ENCODE measurements at places on chromosomes 7 and 10. TPM values are rescaled to one million over a fixed set of nuclear protein-coding genes. Genes with fewer than 3 reads are reported as not detected.

GRCh38 chr7:129225206-129225930 is 538 bp downstream of the AHCYL2 start:
- DNase-seq: peak; percentile 56

DNA sequence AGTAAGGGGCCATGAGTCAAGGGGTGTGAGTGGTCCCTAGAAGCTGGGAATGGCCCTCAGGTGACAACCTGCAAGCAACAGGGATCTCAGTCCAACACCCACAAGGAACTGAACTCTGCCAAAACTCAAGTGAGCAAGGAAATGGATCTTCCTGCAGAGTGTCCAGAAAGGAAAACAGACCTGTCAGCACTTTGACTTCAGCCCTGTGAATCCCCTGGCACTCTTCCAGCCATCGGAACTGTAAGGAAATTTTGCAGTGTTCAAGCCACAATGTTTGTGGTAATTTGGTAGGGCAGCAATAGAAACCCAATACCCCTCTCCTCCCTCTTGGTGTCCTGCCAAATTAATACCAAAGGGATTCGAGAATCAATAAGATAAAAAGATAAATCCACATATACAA is 6.9 kb downstream of the LYZL1 start:
- no peak for DNase-seq

Gene LIPJ
- 3.4 TPM for total RNA-seq

Gene A1CF
- total RNA-seq: not detected

DNA sequence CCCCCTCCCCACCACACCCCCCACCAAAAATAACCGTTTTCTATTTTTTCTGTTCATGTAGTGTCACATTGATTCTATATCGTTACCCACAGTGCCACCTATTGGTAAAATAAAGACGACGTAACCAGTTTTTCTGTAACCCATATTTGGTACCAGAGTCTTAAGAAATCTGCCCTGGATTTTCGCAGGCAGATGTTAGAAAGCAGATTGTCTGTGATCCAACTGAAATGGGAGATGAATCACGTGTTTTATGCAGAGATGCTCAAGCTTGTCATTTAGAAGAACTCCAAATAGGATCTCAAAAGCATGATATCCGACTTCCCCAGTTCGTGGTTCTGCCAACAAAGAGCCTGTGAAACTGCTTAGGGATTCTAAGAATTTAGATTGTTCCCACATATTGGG is 261.1 kb upstream of the CSTF2T start:
- DNase-seq: peak; percentile 6

DNA sequence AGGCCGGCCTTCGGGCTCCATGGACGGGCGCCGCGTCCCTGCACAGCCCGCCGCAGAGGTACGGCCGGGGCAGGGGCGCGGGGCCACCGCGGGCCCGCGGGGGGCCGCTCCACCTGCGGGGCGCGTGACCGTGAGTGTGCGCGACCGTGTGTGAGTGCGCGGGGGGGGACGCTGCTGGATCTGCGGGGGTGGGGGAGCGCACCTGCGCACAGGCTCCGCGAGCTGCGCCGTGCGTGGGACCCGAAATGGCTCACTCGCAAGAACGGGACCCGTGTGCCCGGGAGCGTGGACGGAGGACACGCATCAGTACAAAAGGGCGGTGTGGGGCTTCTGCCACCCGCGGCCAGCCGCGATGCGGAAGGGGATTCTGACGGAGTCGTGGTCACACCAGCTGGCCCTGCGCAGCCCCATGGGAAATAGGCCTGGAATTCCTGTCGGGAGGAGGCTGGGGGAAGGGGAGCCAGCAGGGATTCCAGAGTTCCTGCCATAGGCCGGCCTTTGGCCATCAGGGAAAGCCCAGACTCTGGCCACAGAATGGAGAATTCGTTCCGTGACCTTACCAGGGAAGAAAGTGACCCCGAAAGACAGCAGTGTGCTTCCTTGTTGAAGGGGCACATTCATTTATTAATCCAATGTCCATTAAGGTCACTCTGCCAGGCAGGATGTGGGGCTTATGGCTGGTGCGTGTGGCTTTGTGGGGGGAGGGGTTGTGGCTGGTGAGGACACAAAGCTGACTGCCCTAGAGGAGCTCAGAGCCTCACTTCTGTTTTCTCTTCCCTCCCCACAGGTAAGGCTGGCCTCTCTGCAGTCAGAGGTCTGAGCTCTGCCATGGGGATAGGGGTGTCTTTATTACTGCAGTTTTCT is 494 bp downstream of the REPIN1 start:
- no peak for DNase-seq

GRCh38 chr7:75915416-75916156 is 631 bp downstream of the POR start:
- DNase-seq: no peak

Gene LHFPL3
- 26.2 TPM for total RNA-seq

DNA sequence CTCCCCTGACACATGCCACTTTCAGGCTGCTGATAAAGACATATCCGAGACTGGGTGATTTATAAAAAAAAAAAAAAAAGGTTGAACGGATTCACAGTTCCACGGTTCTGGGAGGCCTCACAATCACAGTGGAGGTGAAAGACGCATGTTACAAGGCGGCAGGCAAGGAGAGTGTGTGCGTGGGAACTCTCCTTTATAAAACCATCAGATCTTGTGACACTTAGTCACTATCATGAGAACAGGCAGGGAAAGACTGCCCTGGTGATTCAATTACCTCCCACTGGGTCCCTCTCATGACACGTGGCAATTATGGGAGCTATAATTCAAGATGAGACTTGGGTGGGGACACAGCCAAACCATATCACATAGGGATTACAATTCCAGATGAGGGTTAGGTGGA is 181.5 kb downstream of the TCERG1L start:
- DNase-seq: no peak

Gene TEX36
- total RNA-seq: not detected

- no peak for DNase-seq
Measured at GRCh38 chr10:27794157-27794556, 48.5 kb upstream of the MKX start.

GRCh38 chr10:133351408-133352318 is 4.5 kb downstream of the PRAP1 start:
- DNase-seq: no peak

DNA sequence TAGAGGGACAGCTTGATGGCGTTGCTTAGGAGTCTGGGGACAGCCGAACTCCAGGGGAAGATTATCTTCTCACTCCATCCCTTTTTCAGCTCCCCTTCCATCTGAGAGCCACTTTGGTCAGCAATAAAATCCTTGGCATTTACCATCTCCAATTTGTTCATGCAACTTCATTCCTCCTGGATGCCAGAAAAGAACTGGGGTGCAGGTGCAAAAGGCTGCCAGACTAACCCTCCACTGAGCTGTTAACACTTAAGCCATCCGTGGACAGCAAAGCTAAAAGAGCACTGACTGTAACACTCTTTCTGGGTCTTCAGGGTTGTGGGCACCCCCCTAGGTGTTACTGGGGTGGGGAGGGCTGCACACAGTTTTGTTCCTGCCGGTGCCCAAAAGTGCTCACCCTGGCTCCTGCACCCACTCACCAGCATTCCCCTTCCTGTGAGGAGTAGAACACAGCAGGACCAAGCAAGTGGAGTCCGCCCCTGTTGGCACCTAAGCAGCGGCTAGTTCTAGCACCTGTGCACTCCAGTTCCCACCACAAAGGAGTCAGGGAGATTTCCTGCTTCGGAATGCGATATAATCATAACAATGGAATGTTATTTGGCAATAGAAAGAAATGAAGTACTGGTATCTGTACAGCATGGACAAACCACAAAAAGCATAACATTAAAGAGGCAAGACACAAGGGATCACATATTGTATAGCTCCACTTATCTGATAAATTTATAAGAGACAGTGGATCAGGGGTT is 95.1 kb downstream of the NPY start:
- no peak for DNase-seq

DNA sequence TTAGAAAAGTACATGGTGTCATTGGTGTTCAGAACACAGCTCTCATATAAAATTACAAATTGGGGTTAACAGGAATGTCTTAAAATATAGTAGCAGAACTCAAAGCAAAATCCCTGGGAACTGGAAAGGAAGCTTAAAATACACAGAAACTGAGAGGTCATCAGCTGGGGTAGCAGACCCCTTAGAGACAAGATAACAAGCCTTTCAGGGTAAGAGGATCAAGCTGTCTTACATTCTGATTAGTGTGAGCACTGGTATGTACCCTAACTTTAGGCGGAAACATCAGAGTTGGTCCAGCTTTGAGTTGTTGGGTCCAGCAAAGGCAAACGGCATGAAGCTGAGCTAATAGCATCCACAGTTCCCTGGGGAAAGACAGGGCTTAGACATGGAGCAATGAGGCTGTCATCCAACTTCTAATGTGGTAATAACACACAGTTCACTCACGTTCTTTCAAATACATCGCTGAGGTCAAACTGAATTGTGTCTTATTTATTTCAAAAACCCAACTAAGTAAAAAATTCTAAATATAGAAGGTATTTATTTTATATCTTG is 32.6 kb downstream of the ARHGAP21 start:
- no peak for DNase-seq

GRCh38 chr7:13829231-13829630 is 160.2 kb downstream of the ETV1 start:
- DNase-seq: no peak

GRCh38 chr7:38199154-38199553 is 21.1 kb downstream of the STARD3NL start:
- DNase-seq: no peak

- no peak for DNase-seq
Measured at GRCh38 chr7:134996097-134996550, 9.8 kb downstream of the AGBL3 start.

Gene PNLIPRP1
- total RNA-seq: not detected

DNA sequence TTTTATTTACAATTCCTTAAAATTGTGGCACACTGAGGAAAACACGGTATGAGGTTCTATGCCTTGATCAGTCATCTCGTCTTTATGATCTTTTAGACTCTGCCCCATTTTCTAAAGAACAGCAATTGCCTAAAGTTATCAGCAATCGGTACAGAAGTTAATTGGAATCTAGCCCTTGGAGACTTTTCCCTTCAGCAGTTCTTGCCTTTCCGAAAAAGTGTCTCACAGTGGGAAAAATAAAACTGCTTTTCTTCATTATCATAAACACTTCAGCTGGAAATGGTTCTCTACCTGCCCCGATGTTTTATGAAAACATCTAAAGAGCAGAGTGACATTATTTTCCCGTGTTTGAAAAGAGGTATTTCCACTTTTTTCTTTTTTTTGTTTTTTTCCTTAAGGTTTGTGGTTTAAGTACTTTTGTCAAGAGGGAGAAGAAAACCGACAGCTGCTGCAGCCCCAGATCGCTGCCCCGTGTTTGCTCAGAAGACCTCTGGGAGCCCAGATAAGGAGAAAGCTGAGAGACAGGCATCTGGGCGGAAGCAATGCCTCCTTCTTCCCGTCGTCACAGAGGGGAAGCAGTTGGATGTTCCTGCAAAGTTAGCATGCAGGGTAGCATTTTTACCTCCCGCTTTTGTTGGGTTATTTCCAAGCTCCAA is 149.7 kb downstream of the FRMD4A start:
- no peak for DNase-seq

GRCh38 chr7:13991791-13992595 is 2.5 kb upstream of the ETV1 start:
- no peak for DNase-seq

DNA sequence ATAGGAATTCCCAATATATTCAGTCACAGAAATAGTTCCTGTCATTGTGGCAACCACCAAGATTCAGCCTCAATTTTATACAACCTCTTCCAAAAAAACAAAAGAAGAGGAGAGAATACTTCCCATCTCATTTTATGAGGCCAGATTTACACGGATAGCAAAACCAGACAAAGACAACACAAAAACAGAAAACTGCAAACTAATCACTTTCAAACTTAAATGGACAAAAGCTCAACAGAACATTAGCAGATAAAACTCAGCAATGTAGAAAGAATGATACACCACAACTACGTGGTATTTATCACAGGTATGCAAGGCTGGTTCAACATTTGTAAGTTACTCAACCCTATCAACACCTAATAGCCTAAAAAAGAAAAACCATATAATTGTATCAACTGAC is 22.0 kb downstream of the PEX1 start:
- no peak for DNase-seq

DNA sequence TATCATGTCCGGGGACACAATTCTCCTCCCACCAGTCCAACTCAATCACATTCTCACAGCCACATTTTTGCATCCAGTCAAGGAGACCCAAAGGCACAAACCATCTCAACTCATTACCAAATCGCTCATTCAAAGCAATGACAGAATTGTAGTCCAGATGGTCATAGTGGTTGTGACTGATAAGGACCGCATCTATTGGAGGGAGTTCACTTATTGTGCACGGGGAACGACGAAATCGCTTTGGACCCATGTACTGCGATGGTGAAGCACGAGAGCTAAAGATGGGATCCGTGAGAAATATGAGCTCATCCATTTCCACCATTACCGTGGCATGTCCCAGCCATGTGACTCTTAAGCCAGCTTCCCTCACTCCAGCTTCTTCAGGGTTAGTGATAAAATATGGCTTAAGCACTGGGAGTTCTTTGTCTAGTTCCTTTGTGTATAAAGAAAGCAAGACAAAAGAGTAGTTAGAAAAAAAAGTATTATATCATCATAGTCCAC is 29.1 kb downstream of the NAPEPLD start:
- no peak for DNase-seq

Gene MRC1
- total RNA-seq: 4.5 TPM

Gene FAM221A
- 16.4 TPM for total RNA-seq

GRCh38 chr10:123878666-123879303 is 12.8 kb downstream of the CPXM2 start:
- DNase-seq: no peak

DNA sequence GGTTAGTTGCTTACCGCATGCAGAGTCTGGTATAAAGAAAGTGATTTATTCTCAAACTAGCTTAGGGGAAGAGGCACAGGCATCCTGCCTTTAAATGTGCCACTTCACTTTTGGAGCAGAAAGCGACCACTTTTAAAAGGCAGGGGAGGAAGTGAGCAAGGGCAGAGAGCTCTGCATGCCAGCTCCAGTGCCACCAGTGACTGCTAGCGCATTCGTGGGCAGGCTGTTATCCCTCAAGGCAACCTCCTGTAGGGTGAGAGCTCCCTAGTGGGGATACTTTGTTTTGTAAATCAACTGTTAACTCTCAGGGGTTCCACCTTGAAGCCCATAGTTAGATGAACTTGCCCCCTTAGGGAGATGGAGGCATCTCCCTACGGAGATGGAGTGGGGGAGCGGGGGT is 29.4 kb upstream of the GRB10 start:
- no peak for DNase-seq

Gene ANXA8
- total RNA-seq: not detected

Gene NUDT13
- total RNA-seq: 0.31 TPM
